Thyroid gland (tissue), 4 donors: ENCODE measurements at places on chromosomes 7 and 10. TPM values are rescaled to one million over a fixed set of nuclear protein-coding genes. Genes with fewer than 3 reads are reported as not detected.

SEC31B gene
- 6.6 TPM for total RNA-seq

STK31 gene
- 1.0 TPM for total RNA-seq

PON3 gene
- total RNA-seq = 4.2 TPM

THNSL1 gene
- total RNA-seq = 10.1 TPM

NRBF2 gene
- 17.5 TPM for total RNA-seq

COL17A1 gene
- 1.8 TPM for total RNA-seq

RPEL1 gene
- not detected for total RNA-seq

TMEM140 gene
- total RNA-seq = 13.7 TPM

HDAC9 gene
- total RNA-seq = 7.7 TPM

RSPH10B gene
- not detected for total RNA-seq

LRGUK gene
- 0.67 TPM for total RNA-seq

GRCh38 chr10:61279400-61279799, 173.8 kb downstream of the TMEM26 start:
- no peaks in the 10 kb centered on the region for H3K36me3 ChIP-seq
- DNase-seq = no peak
- H3K27me3 ChIP-seq = no peaks in the 10 kb centered on the region
- no peak overlapping the region for H3K27ac ChIP-seq

- H3K36me3 ChIP-seq = no peaks in the 10 kb centered on the region
- H3K27ac ChIP-seq = no peak overlapping the region
- no peak for DNase-seq
- peaks cover 10% of the 10 kb centered on the region for H3K27me3 ChIP-seq
These were observed 37.2 kb upstream of the HSPB1 start for GRCh38 chr7:76265299-76265698.

GRCh38 chr7:135706038-135706742, 21.8 kb downstream of the SLC13A4 start:
- H3K4me1 ChIP-seq = peaks cover 10% of the 10 kb centered on the region
- DNase-seq = no peak
- H3K27me3 ChIP-seq = no peaks in the 10 kb centered on the region
- no peaks in the 10 kb centered on the region for H3K36me3 ChIP-seq

DNA sequence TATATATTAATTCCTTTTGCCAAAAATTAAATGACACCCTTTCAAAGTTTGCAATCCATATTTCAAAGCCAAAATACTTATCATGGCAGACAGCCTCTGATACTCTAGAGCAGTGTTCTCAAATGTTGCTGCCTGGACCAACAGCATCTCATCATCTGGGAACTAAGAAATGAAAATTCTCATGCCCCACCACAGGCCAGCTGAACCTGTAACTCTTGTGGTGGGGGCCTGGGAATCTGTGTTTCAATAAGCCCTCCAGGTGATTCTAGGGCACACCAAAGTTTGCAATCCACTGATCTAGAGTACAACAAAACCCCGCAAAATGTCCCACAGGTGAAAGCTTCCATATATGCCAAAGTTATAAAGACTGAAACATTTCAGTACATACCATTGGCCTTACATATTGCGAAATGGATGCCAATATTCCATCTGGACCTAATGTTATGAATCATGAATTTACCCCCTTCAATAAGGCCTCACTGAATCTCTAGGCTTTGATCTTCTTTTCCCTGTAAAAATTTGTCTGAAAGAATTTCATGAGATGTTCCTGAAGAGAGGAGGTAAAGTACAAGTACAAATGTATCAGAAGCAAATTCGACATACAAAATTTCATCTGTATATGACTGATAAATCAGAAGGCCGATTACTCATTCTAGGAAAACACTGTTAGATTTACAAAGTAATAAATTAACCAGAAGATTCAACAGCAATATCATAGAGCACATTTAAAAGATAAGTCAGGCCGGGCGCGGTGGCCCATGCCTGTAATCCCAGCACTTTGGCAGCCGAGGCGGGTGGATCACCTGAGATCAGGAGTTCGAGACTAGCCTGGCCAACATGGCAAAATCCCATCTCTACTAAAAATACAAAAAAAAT, 25.3 kb upstream of the EPC1 start:
- no peaks in the 10 kb centered on the region for H3K27me3 ChIP-seq
- H3K36me3 ChIP-seq = no peaks in the 10 kb centered on the region
- DNase-seq = no peak
- no peak overlapping the region for H3K27ac ChIP-seq

- no peaks in the 10 kb centered on the region for H3K36me3 ChIP-seq
- no peaks in the 10 kb centered on the region for H3K27me3 ChIP-seq
- H3K27ac ChIP-seq = no peak overlapping the region
- no peak for DNase-seq
- H3K4me1 ChIP-seq = peaks cover 19% of the 10 kb centered on the region
- no peak overlapping the region for H3K4me3 ChIP-seq
These were observed 21.5 kb downstream of the C10orf105 start for GRCh38 chr10:71697938-71698709.

DNA sequence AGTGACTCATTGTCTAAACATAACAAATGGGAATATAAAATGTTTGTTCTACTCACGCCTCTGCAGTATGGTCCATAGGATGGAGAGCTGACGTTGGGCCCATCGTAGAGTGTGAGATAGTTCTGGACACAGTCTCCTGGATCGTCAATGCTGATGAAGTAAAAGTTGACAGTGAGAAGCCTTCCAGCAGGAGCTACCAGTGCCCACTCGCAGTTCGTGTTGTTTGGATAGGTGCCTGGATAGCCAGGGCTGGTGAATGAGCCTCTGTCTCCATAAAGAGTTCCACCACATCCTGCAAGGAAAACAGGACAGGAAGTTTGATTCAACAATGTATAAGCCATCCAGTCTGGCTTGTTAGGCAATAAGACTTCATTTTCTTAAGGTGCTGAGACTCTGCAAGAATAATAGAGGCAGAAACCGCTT, 79.6 kb downstream of the OR13A1 start:
- no peak overlapping the region for H3K27ac ChIP-seq
- H3K4me3 ChIP-seq = no peak overlapping the region
- no peak for DNase-seq
- H3K36me3 ChIP-seq = no peaks in the 10 kb centered on the region

DNA sequence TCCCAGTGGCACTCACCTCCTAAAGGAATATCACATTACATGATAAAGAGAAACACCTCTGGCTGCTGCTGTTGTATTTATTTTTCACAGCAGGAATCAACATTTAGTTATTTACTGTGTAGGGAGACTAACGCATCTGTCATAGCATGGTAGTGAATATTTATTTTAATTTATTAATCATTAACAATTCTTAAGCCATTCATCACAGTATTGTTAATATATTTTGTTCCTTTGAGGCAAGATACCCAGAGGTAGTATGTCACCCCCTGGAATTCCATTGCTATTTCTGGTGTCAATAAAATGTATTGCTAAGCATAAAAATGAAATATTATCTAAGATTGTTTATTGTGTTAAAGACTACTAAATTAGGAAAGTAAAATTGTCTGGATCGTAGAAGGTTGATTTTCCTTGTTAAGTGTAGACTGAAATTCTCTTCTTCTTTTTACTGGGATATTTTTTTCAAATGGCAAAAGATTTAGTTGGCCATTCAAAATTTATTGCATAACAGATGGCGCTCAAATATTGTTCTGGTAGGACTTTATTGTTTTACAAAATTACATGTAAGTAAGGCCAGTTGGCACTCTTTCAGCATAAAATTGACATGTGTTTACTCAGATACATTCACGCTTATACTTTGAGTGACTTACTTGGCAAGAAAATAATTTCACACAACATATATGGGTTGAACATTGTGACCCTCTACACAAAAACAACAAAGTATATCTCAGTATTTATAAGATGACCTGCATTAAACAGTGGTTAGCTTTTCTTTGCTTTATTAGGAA, 1358.7 kb upstream of the SORCS1 start:
- no peaks in the 10 kb centered on the region for H3K27me3 ChIP-seq
- H3K4me1 ChIP-seq = no peaks in the 10 kb centered on the region
- DNase-seq = no peak

DNA sequence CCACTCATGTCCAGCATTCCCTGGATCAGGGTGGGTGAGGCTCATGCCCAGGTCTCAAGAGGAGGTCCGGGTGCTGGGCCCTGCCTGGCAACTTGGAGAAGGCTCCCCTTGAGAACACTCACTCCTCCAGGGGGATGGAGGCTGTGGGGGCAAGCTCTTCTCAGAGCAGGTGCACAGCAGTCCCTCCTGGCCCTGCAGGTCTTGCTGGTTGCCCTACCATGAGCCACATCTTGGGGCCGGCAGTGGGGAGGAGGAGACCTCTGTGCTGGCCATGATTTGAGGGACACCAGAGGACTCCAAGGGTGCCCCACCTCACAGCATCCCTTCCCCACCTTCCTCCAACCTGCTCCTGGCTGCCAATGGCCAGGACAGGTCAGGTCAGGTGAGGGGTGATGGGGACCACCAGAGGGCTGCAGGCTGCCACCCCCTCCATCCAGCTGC, 87.4 kb upstream of the RET start:
- no peaks in the 10 kb centered on the region for H3K4me1 ChIP-seq
- no peak overlapping the region for H3K27ac ChIP-seq
- H3K27me3 ChIP-seq = no peaks in the 10 kb centered on the region
- no peak overlapping the region for H3K4me3 ChIP-seq

- H3K4me1 ChIP-seq = no peaks in the 10 kb centered on the region
- no peak overlapping the region for H3K4me3 ChIP-seq
- no peak overlapping the region for H3K27ac ChIP-seq
- H3K36me3 ChIP-seq = no peaks in the 10 kb centered on the region
- H3K27me3 ChIP-seq = no peaks in the 10 kb centered on the region
These were observed 53.6 kb upstream of the CHCHD3 start for GRCh38 chr7:133135451-133135850.

DNA sequence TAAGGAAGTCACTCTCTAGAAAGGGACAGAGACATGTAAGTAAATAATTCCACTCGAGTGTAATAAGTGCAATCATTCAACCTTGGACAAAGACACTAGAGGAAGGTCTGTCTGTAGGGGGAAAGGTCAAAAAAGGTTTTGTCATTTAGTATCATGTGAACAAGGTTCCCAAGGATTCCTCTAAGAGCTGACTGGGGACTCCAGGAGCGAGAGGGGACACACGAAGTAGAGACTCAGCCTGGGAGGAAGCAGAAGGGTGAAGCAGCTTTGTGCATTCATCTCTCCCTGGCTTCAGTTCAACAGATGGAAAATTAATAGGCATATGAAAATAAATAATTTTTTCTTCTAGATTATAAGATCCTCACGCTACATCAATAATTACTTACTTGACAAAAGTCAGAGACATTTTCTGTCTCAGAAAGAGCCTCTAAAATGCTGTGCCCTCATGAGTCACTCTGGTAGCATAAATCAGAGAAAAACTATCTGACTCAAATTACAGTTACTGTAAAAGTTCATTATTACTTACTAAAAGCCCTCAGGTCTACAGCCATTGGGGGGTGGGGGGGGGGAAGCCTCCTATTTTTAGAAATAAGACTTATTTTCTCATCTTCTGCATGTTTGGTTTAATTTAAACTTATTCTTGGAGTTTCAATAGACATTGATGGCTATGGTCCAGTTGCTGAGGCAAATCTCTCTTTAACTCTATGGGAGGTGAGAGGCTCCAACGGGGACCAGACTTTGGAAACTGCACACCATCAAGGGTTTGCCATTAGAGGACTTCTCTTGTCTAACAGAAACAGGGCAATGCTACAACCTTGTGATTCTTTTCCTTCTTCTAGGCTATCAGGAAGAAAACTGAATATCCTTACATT, 275.1 kb upstream of the KLF14 start:
- H3K27me3 ChIP-seq = no peaks in the 10 kb centered on the region
- H3K36me3 ChIP-seq = no peaks in the 10 kb centered on the region
- H3K27ac ChIP-seq = peak overlapping the region; percentile 59
- no peak overlapping the region for H3K4me3 ChIP-seq
- DNase-seq = no peak
- peaks cover 80% of the 10 kb centered on the region for H3K4me1 ChIP-seq

- H3K4me3 ChIP-seq = no peak overlapping the region
- DNase-seq = no peak
- no peaks in the 10 kb centered on the region for H3K27me3 ChIP-seq
- H3K4me1 ChIP-seq = no peaks in the 10 kb centered on the region
- H3K36me3 ChIP-seq = no peaks in the 10 kb centered on the region
These were observed 309.7 kb upstream of the KLF6 start for GRCh38 chr10:4094751-4095150.

DNA sequence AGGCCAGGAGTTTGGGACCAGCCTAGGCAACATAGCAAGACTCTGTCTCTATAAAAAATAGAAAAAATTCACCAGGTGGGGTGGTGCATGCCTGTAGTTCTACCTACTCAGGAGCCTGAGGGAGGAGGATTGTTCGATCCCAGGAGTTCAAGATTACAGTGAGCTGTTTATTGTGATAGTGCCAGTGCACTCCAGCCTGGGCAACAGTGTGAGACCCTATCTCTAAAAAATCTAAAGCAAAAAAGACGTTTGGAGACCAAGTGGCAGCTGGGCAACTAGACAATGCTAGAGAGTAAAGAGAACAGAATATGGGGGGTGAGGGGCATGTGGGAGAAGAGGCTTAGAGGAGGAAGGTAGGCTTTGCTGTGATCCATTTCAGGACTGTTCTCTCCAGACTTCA, 1.4 kb downstream of the PDSS1 start:
- H3K4me1 ChIP-seq = peaks cover 8% of the 10 kb centered on the region
- H3K27ac ChIP-seq = no peak overlapping the region
- H3K4me3 ChIP-seq = no peak overlapping the region
- no peaks in the 10 kb centered on the region for H3K27me3 ChIP-seq
- no peaks in the 10 kb centered on the region for H3K36me3 ChIP-seq
- no peak for DNase-seq

DNA sequence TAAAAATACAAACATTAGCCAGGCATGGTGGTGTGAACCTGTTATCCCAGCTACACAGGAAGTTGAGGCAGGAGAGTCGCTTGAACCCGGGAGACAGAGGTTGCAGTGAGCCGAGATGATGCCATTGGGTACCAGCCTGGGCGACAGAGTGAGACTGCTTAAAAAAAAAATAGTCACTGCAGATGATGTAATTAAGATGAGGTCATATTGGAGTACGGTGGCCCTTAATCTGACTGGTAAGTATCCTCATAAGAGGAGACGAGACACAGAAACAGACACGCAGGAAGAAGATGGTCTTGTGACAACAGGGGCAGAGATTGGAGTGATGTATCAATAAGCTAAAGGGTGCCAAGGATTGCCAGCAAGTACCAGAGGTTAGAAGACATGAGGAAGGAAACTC, 156.0 kb downstream of the FAM107B start:
- H3K4me3 ChIP-seq = no peak overlapping the region
- no peaks in the 10 kb centered on the region for H3K27me3 ChIP-seq
- H3K4me1 ChIP-seq = no peaks in the 10 kb centered on the region
- no peak for DNase-seq
- no peaks in the 10 kb centered on the region for H3K36me3 ChIP-seq

- DNase-seq = no peak
- H3K27ac ChIP-seq = no peak overlapping the region
- H3K36me3 ChIP-seq = no peaks in the 10 kb centered on the region
- H3K4me1 ChIP-seq = peaks cover 4% of the 10 kb centered on the region
- no peaks in the 10 kb centered on the region for H3K27me3 ChIP-seq
These were observed 7.8 kb upstream of the SLF2 start for GRCh38 chr10:100904917-100905316.

- H3K4me3 ChIP-seq = no peak overlapping the region
- DNase-seq = no peak
- peaks cover 36% of the 10 kb centered on the region for H3K4me1 ChIP-seq
These were observed 20.5 kb upstream of the GATA3 start for GRCh38 chr10:8033812-8034465.

GRCh38 chr10:52312942-52313255, 1.2 kb upstream of the DKK1 start:
- DNase-seq = no peak
- H3K4me1 ChIP-seq = no peaks in the 10 kb centered on the region
- H3K4me3 ChIP-seq = no peak overlapping the region
- no peak overlapping the region for H3K27ac ChIP-seq
- H3K36me3 ChIP-seq = no peaks in the 10 kb centered on the region
